ENCODE measurements at places on chromosomes 6 and 20. TPM values are rescaled to one million over a fixed set of nuclear protein-coding genes. Genes with fewer than 3 reads are reported as not detected.

GLP1R gene
- not detected for total RNA-seq

REM1 gene
- total RNA-seq: not detected

BNIP5 gene
- total RNA-seq: 0.10 TPM

ABHD16B gene
- not detected for total RNA-seq

LY6G5C gene
- total RNA-seq: 0.73 TPM

SLC22A2 gene
- not detected for total RNA-seq

RAB32 gene
- total RNA-seq: not detected

CRNKL1 gene
- total RNA-seq: 22.3 TPM

RRAGD gene
- 5.6 TPM for total RNA-seq

NDUFAF4 gene
- total RNA-seq: 39.9 TPM

TP53TG5 gene
- total RNA-seq: not detected

CUL9 gene
- 70.8 TPM for total RNA-seq

FAM162B gene
- not detected for total RNA-seq

All from activated B cell treated with CpG ODN at 0.5 μM for 24 hours (primary cell).